CD4-positive, alpha-beta T cell treated with Interleukin-12 subunit alpha and Interleukin-12 subunit beta, for 1 hour (primary cell): ENCODE measurements at places on chromosomes 12 and 14.

- no peak for DNase-seq
Measured at GRCh38 chr14:54023027-54023426, 66.4 kb upstream of the BMP4 start.

GRCh38 chr14:99268810-99269707 is 2.9 kb downstream of the BCL11B start:
- DNase-seq: peak; percentile 13

DNA sequence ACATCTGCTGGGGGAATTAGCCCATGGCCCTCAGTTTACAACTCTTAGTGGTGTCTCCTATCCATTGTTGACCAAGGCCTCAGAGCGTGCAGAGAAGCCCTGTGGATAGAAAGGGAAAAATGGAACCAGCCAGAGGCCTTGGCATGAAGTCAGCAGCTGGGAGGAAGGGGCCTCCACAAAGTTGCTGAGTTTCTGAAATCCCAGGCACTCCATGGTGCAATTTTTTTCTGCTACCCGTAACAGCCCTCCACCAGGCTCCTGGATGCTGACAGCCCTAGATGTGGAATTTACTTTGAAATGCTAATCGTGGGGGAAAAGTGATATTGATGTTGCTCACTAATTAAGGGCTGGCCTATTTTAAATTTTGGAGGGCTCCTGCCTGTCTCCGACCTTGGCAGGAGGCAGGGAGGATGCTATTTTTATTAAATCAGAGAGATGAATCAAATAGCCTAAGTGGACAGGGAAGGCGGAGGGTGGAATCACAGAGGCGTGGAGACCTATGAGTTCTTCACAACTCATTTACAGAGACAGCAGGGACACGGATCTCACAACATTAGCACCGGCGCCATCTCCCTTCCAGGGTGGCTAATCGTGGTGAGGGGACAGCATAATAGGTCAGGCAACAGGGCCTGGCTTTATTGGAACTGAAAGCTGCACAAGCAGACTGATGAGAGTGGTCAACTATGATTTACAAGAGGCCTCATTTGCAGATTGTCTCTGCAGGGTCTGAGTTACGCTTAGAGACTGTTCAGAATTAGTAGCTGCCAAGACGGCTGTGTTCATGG is 99.8 kb upstream of the WSCD2 start:
- DNase-seq: no peak

- DNase-seq: no peak
Measured at GRCh38 chr14:22225516-22226140, 363.4 kb downstream of the DAD1 start.

DNA sequence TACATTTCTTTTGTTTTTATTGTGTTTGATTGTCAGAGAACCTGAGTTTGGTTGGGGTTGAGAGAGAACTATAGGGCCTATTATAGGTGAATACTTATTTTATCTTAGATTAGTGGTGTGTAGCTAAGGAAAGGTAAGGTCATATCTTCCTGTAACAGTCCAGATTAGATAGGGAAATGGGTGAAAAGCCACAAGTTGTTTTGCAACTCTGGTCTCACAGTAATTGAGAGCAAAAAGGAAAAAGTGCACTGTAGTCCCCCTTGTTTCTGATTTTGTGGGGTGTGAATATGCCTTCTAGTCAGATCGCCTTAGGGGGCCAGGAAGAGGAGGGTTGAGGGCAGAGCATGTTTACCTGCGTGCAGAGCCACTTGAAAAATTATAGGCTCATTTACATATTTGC is 8.9 kb downstream of the MSRB3 start:
- no peak for DNase-seq

GRCh38 chr14:64764641-64765520 is 60.7 kb downstream of the PLEKHG3 start:
- peak; percentile 78 for DNase-seq

- DNase-seq: no peak
Measured at GRCh38 chr12:127401536-127401935, 865.4 kb upstream of the TMEM132C start.

GRCh38 chr14:23186913-23187654 is 3.6 kb upstream of the SLC7A8 start:
- DNase-seq: peak; percentile 42

DNA sequence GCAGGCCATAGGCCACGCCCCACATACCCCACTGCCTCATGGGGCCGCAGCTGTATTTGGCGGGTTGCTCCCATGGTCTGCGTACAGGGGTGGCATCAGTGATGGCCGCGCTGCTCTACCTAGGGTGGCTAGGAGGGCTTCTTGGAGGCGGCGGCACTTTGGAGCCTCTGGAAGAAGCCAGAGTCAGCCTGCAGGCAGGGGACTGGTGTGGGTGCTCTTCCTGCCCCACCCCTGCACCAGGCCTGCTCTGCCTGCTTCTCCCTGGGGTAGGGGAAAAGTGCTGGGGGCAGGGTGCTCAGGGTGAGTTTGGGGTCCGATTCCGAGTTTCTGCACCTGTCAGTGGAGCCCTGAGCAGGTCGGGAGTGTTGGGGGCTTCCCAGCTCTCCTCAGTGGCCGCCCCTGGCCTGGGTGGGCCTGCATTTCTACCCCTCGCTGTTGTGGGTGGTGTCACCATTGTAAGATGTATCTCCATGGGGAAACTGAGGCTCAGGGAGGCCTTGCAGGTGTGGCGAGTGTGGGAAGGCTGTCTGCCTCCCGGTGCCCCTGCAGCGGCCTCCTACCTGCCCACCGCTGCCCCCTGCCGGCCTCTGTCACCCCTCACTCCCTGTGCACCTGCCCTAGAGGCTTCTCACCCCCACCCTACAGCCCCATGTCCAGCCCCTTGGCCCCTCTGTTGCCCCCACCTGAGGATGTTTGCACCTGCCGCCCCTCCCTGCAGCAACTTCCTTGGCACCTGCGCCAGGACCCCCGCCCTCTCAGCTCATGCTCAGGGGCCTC is 5.5 kb downstream of the CEP170B start:
- DNase-seq: peak; percentile 44

DNA sequence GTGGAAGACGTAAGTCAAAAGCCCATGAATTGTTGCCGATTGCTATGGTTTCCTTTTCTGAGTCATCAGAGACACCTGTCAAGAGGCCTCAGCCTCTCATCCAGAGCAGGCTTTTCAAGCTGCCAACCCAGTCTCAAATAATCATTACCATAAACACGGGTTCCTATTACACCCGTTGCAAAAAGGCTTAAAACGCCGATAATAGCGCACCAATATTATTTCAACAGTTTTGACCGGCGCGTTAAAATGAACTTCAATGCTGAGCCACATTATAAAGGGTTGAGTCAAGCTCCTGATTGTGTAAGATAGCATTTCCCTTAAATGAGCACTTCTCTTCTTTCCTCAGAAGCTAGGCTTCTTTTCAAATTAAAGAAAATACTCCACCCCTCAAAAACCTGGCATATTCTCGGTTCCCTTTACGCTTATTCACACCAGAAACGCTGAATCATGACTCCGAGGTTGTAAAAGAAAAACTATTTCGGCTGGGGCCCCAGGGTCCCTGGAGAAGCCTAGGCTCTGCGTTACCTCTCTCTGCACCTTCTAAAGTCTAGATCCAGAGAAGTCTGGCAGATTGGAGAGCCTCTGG is 1.4 kb downstream of the TMTC1 start:
- no peak for DNase-seq

GRCh38 chr14:63896278-63896720 is 43.5 kb downstream of the SYNE2 start:
- DNase-seq: no peak

GRCh38 chr14:36238666-36239363 is 62.3 kb upstream of the PTCSC3 start:
- no peak for DNase-seq

- no peak for DNase-seq
Measured at GRCh38 chr14:64767215-64767964, 63.2 kb downstream of the PLEKHG3 start.

DNA sequence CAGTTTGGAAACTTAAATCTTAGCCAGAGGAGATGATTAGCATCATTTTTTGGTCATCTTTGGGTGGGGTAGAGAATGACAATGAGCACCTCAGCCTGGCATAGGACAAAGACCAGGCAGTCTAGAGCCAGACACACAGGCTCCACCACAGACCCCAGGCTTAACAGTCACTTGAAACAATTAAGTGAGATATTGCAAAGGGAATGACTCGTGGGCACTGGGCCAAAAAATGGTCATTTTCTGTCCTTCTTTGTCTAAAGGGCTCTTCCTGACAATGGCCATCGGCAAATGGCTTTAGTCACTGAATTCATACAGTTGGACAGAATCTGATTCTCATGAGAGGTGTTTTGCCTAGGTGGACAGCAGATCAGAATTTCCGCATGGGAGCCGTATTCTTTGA is 78.0 kb upstream of the DICER1 start:
- no peak for DNase-seq

GRCh38 chr12:127296591-127296990 is 970.4 kb upstream of the TMEM132C start:
- no peak for DNase-seq

GRCh38 chr14:104898870-104899510 is 25.7 kb upstream of the PLD4 start:
- DNase-seq: no peak

DNA sequence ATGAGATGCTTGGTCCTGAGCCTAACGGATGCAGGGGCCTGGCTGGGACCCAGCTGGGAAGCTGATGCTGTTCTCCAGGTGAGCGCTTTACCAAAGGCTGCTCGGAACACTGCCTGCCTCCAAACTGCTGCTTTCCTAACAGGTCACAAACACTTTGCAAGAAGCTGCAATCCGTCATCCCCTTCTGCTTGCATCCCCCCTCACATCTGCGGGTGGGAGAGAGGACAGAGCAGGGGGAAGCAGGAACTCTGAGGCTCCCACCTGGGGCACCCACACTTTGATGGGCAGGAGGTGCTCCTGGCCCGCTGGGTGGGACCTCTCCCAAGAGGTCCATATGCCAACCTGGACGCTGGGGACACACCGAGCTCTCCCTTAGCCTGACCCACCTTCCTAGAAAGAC is 24.9 kb upstream of the PPP2R5C start:
- no peak for DNase-seq

DNA sequence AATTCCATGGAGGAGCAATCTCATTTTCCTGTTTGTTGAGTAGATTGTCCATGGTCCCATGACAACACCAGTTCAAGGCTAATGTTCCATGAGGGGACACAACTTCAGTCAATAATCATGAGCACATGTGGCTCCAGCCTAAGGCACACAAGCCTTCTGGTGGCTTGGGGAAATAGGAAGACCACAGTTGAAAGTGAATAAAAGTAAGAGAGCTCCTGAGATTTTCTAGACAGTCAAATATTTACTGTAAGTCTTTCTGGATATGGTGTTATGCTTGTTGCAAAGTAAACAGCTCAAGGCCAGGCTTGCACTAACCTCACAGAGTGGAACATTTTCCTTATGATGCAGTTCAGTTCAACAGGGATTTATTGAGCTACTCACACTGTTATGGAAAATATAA is 206.9 kb upstream of the SLC38A2 start:
- no peak for DNase-seq
